Activated T-helper 1 cell treated with anti-CD3 and anti-CD28 coated beads, Interleukin-12 subunit alpha, Interleukin-12 subunit beta, Interleukin-2, Interleukin-4 antibody, amounts not matched to agents 30 ng/mL and 10 ng/mL and 1 ng/mL, durations not matched to agents 14 hours and 24 hours and 36 hours (primary cell): ENCODE measurements at places on chromosomes 7 and 10. TPM values are rescaled to one million over a fixed set of nuclear protein-coding genes. Genes with fewer than 3 reads are reported as not detected.

- no peak overlapping the region for H3K4me3 ChIP-seq
- no peak for DNase-seq
- no peaks in the 10 kb centered on the region for H3K27me3 ChIP-seq
- H3K4me1 ChIP-seq: no peaks in the 10 kb centered on the region
- H3K27ac ChIP-seq: no peak overlapping the region
Observed at GRCh38 chr7:48563334-48563733, 361.0 kb upstream of the CDC14C start.

DNA sequence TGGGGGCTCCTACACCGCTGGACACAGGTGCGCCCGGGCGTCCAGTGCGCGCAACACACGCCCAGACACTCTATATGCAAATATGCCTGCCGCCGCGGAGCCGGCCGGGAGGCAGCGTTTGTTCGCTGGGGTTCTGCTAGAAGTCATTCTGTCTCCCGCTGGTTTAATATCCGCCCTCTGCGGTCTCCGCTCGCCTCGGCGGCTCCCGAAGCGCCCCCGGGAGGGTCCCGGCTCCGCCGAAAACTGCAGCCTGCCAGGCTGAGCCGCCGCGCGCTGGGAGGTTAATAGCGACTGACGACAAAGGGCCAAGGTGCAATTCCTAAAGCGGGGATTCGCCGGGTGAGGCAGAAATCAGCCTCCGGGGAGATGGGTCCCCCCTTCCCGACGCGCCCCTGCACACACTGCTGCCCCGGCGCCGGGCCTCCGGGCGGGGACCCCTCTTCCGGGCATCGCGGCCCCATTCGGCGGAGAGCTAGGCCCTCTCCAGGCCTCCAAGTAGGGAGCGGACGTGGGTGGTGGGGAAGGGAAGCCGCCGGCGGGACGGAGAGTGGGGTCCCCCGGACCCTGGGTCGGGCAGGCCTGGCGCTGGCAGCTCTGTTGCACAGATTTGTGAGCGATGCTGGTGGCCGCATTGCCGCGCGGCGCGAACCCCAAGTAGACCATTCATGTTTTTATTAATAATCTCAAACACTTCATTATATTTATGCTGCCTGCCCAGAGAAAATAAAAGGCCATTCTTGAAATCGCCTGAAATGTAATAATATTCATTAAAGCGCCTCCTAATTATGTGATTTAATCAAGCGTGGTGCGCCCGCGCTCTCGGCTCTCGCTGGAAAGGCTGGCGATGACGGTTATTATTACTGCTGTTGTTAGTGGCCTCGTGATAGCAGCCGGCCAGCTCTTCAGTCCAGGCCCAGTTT lies 9.1 kb downstream of the EN2 start:
- H3K4me1 ChIP-seq: no peaks in the 10 kb centered on the region
- peaks cover 87% of the 10 kb centered on the region for H3K27me3 ChIP-seq
- no peaks in the 10 kb centered on the region for H3K36me3 ChIP-seq
- peak overlapping the region; percentile 44 for H3K27ac ChIP-seq
- no peak overlapping the region for H3K4me3 ChIP-seq
- DNase-seq: peak; percentile 6

DNA sequence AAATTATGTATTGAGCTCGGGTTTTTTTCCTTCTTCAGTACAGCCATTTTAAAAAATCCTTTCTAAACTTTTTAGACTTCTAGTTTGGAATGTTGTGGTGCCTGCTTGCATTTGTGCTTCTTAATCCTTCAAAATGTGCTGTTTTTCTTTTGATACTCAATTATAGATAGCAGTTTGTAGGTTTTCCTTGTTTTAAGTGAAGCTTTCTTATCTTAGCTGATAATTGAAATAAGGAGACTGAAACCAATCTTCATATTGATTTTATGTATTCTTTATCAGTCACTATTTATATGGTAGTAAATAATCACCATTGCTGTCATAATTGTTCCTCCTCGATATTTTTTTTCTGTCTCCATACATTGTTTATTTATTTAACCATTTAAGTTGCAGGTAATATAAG lies 56.6 kb downstream of the TAF3 start:
- DNase-seq: no peak
- H3K4me1 ChIP-seq: no peaks in the 10 kb centered on the region
- H3K4me3 ChIP-seq: no peak overlapping the region
- no peaks in the 10 kb centered on the region for H3K36me3 ChIP-seq

GRCh38 chr7:116331020-116331419 lies 120.7 kb downstream of the TES start:
- H3K36me3 ChIP-seq: no peaks in the 10 kb centered on the region
- no peak for DNase-seq
- H3K27ac ChIP-seq: no peak overlapping the region
- no peaks in the 10 kb centered on the region for H3K4me1 ChIP-seq

GRCh38 chr7:149606826-149607225 lies 109.2 kb upstream of the ZNF746 start:
- DNase-seq: no peak

DNA sequence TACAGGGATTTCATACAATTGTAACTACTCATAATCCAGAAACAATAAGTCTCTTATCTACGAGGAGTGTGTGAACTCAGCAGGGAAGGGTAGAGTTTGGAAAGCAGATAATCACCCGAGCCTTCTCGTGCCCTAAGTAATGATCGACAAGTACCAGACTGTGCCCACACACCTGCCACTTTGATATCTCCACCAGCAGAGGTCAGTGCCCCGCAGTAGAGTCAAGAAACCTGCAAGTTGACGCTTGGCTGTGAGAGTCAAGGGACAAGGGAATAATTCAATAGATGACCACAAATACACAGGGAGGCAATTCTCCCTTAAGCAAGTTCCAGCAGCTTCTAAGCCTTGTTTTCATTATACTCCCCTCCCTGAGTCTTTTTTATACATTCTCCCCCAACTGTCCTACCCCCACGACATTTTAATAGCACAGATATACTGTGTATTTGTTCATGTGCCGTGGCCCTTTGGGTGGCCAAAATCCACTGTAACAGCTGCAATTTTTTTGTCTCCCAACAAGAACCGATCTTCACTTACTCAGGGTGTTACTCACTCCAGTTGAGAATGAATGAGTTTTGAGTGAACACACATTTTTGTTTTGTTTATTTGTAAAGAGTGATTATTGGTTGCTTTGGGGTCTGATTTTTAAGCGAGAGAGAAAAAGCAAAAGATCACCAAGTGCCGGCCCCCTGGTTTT lies 106.9 kb upstream of the RHEB start:
- no peak overlapping the region for H3K4me3 ChIP-seq
- H3K4me1 ChIP-seq: peaks cover 23% of the 10 kb centered on the region
- peaks cover 9% of the 10 kb centered on the region for H3K27me3 ChIP-seq

GRCh38 chr10:1308962-1309616 lies 252.9 kb downstream of the WDR37 start:
- peaks cover 1% of the 10 kb centered on the region for H3K27me3 ChIP-seq
- no peaks in the 10 kb centered on the region for H3K4me1 ChIP-seq
- no peak overlapping the region for H3K27ac ChIP-seq
- no peak for DNase-seq

DNA sequence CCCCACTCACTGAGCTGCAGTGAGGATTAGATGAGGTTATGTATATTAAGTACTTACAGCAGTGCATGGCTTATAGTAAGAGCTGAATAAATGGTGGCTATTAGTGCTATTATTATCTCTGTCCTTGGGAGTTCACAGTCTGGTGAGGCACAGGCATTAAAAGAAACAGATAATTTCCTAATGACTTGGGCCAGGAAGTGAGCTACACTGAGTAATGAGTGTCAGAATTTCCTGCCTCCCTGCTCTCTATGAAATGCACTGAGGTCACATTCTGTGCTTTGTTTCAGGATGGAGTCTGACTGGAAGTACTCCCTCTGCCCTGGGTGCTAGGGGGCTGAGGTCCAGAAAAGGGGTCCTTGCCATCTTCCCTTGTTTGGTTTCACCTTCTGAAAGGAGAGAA lies 48.7 kb upstream of the LOXL4 start:
- H3K4me1 ChIP-seq: no peaks in the 10 kb centered on the region
- DNase-seq: no peak
- no peak overlapping the region for H3K4me3 ChIP-seq
- H3K27ac ChIP-seq: no peak overlapping the region

DNA sequence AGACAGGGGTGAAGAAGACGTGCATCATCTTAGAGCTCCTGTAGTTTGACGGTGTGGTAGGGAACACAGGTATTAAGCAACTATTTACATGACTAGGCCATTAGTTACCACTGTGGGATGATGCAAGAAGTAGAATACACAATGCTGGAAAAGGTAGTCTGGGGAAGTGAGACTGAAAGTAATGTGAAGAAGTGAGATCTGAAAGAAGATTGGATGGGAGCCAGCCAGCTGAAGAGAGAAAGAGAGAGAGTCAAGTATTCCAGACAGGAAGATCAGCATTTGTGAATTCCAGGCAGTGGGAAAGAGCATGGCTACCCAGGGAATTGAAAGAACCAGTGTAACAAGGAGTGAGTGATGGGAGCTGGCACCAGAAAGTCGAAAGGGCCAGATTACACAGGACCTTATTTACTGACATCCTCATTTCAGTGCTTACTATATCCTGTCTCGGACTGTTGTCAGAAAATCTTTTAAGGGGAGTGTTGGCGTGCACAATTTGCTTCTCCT lies 4.0 kb upstream of the CFAP58 start:
- H3K36me3 ChIP-seq: peaks cover 4% of the 10 kb centered on the region
- H3K27me3 ChIP-seq: no peaks in the 10 kb centered on the region
- no peak for DNase-seq
- peaks cover 10% of the 10 kb centered on the region for H3K4me1 ChIP-seq

GRCh38 chr10:75955973-75956502 lies 524.6 kb downstream of the LRMDA start:
- H3K27ac ChIP-seq: no peak overlapping the region
- no peak for DNase-seq
- H3K4me1 ChIP-seq: no peaks in the 10 kb centered on the region
- H3K27me3 ChIP-seq: no peaks in the 10 kb centered on the region
- no peak overlapping the region for H3K4me3 ChIP-seq

- H3K4me1 ChIP-seq: no peaks in the 10 kb centered on the region
- no peak overlapping the region for H3K27ac ChIP-seq
- no peaks in the 10 kb centered on the region for H3K36me3 ChIP-seq
- DNase-seq: no peak
- H3K27me3 ChIP-seq: peaks cover 1% of the 10 kb centered on the region
Observed at GRCh38 chr10:91564026-91564425, 68.8 kb downstream of the PPP1R3C start.

DNA sequence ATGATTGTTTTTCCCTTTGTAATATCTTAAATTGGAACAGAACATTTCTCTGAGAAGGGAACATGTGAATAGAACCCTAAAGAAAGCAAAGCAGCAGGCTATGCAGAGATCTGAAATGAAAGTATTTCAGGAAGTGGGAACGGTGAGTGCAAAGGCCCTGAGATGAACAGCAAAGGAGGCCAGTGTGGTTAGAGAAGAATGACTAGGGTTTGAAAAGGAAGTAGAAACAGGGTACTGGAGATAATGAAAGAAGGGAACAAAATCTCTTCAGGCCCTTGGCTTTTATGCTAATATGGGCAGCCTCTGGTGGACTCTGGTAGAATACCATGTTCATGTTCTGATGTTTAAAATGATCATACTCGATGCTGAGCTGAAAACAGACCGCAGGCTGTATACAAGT lies 22.2 kb downstream of the ARHGAP21 start:
- peaks cover 5% of the 10 kb centered on the region for H3K36me3 ChIP-seq
- no peak for DNase-seq
- peak overlapping the region; percentile 55 for H3K27ac ChIP-seq
- H3K4me1 ChIP-seq: peaks cover 27% of the 10 kb centered on the region
- peak overlapping the region; percentile 12 for H3K4me3 ChIP-seq

GRCh38 chr10:5271526-5271925 lies 74.9 kb downstream of the AKR1C4 start:
- H3K36me3 ChIP-seq: peaks cover 53% of the 10 kb centered on the region
- no peak overlapping the region for H3K4me3 ChIP-seq
- no peak overlapping the region for H3K27ac ChIP-seq
- H3K4me1 ChIP-seq: peaks cover 36% of the 10 kb centered on the region
- H3K27me3 ChIP-seq: no peaks in the 10 kb centered on the region
- DNase-seq: no peak

DNA sequence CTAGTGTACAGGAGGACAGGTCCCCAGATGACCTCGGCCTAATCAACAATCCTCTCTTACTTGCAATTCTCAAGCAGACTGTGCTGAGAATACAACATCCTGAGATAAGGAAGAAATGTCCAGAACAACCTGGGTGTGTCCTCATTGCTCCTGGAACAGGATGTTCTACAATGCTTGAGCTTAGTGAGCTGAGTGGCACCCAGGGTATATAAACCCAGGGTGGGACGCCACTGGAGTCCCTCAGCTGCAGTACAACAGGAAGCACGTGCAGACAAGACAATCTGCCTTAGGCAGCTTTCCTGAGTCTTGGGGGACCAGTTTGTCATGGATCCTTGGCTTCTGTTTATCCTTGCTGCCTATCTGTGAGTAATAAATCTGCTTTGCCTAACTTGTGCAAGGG lies 27.7 kb upstream of the SLC25A13 start:
- H3K27me3 ChIP-seq: peaks cover 6% of the 10 kb centered on the region
- no peaks in the 10 kb centered on the region for H3K36me3 ChIP-seq
- H3K4me3 ChIP-seq: no peak overlapping the region
- no peaks in the 10 kb centered on the region for H3K4me1 ChIP-seq
- H3K27ac ChIP-seq: no peak overlapping the region

DNA sequence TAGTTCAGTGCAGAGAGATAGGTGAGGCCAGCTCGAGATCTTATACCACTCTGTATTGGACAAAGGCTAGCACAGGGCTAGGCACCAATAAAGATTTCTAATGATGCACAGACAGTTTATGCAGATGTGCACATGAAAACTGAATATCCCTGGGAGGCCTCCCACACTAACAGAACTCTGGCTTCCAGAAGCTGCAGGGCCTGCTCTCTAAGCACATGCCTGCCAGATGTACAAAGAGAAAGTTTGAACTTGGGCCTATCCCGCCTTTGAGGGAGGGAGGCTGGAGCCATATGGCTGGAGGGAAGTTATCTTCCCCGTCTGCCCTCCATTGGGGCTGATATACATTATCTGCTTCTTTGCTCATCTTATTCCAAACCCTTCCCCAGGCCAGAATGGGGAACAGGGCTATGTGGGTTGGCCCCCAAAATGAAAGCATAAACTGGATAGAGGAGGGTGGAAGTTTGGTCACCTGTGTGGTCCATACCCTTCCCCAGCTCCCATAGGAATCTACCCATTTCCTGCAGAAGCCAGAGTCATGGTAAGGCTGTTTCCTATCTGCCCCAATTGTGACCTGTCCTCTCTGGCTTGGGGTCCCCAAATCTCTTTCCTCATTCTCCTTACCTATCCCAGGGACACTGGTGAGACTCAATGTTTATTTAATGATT lies 3.8 kb downstream of the KAZALD1 start:
- no peaks in the 10 kb centered on the region for H3K36me3 ChIP-seq
- H3K4me3 ChIP-seq: no peak overlapping the region
- H3K27me3 ChIP-seq: peaks cover 44% of the 10 kb centered on the region
- no peak overlapping the region for H3K27ac ChIP-seq
- peaks cover 8% of the 10 kb centered on the region for H3K4me1 ChIP-seq

DNA sequence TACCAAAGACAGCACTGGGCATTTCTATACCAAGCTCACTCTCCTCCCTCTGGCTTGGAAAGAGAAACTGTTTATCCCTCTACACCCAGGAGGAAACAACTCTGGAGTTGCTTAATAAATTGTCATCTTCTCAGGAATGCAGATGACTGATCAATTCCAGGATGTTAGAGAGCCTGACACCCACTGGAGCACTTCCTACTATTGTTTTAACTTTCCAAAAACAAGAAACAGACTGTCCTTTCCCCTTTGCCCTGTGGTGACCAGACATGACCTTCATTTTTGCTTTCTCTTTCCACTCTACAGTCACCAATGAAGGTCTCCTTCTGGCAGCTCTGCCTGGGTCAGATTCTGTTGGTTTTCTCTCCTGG lies 19.6 kb downstream of the GIMAP4 start:
- no peak for DNase-seq
- H3K27me3 ChIP-seq: no peaks in the 10 kb centered on the region
- H3K4me3 ChIP-seq: peak overlapping the region; percentile 15
- peaks cover 62% of the 10 kb centered on the region for H3K4me1 ChIP-seq
- H3K27ac ChIP-seq: peak overlapping the region; percentile 86

MBL2 gene
- total RNA-seq: not detected in 2 replicates

CLEC2L gene
- not detected in 2 replicates for total RNA-seq

MNX1 gene
- not detected in 2 replicates for total RNA-seq

GTPBP10 gene
- 32.6 and 36.2 TPM in 2 replicates for total RNA-seq
